ENCODE measurements at places on chromosomes 5 and 9. TPM values are rescaled to one million over a fixed set of nuclear protein-coding genes. Genes with fewer than 3 reads are reported as not detected.
A peak's percentile ranks its signal among the peaks of the same experiment; 100 is the strongest.

DNA sequence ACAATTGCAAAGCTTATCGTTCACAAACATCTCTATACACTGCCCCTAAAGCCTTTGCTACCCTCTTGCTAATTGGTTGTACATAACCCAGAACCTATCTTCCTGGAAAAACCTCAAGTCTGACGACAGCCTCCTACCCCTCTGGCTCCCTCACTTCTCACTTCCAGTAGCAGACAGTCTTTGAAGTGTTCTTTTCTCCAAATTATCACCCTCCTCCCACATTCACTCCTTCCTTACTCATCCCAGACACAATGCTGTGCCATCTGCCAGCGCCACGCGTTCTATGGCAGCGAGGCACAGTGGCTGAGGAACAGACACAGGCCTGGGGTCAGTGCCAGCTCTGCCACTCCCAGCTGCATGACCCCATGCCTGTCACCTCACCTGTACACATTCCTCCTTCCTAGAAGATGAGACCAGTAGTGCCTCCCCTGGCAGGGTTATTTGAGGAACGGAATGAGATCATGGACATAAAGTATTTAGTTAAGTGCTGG, 27.7 kb downstream of the CLTA start:
- peak; percentile 44 for DNase-seq

- DNase-seq, result no peak
Observed at GRCh38 chr9:74949859-74950855, 2.6 kb downstream of the C9orf40 start.

GRCh38 chr5:62974623-62975022, 396.0 kb downstream of the LRRC70 start:
- DNase-seq, result no peak

- no peak for DNase-seq
Observed at GRCh38 chr9:86632537-86632936, 278.3 kb upstream of the TUT7 start.

GRCh38 chr5:131147258-131147657, 17.8 kb downstream of the HINT1 start:
- DNase-seq, result no peak

DNA sequence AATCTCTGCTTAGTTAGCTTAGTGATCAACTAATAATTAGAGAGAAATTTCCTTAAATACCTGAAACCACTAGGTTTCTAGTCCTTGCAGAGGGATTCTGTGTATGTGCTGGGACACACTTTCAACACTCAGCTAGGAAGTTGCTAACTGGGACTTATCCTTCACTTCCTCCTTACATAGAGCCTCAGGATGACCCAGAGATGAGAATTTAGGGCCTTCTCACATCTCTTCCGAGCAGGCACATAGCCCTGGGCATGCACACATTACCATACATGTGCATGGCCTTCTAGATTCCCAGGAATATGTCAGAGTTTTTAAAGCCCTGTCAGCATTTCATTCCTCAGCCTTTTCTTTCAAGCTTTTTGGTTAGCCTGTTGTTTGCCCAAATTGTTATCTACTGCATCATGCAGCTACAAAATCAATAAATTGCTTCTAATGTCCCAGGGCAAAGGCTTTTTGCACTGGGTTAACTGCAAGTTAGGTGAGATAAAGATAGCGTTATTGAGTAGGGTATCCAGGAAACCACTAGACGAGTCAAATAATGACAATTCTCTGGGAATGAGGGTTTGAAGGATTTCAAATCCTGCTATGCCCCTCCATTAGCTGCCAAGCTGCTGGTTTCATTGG, 22.0 kb upstream of the CDK20 start:
- no peak for DNase-seq

DNA sequence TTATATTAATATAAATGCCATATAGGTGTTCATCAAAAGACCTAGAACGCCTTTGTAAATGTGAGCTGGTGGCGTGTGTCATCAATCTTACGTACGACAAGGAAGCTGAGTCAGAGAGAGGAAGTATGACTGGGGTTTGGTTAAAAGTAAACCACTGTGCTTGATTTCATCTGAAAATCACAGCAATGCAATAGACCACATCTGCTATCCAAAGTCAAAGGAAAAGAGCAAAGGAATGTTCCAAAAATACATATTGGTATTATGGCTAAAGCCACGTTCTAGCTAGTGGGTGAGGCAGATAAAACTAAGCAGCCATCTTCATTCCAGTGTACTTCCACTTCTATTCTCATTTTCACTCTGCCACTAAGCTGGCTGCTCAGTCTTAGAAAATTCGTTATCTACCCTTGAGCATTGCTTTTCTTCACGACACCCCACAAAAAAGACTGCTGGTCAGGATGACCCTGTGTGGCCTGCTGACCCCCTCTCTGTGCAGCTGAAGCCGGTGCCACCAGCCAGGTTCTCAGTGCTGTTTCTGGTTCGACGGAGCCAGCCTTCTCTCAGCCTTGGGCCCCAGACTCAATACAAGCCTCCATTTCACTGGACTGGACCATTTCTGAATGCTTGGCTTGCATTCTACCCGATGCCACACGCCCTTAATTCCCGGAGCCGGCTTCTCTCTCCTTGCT, 23.8 kb downstream of the SHC3 start:
- no peak for DNase-seq

- no peak for DNase-seq
Observed at GRCh38 chr9:72583370-72583769, 62.0 kb downstream of the TMC1 start.

DNA sequence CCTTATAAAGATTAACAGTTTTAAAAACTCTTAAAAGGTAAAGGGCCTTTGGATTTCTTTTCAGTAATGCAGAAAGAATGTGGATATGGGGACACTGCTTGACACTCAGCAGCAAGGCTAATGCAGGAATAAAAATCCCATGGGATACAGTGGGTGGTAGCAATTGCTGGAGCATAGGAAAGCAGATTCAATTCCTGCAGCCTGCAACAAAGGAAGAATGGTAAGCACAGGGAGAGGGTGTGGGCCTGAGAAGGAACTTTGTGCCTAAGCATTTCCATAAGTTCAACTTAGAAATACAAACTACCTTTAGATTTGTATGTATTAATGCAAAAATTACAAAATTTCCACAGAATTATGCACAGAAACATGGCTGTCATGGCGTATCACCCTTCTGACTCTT, 65.8 kb upstream of the CDK5RAP2 start:
- no peak for DNase-seq

GRCh38 chr9:75906531-75906930, 16.1 kb downstream of the PCSK5 start:
- no peak for DNase-seq

DNA sequence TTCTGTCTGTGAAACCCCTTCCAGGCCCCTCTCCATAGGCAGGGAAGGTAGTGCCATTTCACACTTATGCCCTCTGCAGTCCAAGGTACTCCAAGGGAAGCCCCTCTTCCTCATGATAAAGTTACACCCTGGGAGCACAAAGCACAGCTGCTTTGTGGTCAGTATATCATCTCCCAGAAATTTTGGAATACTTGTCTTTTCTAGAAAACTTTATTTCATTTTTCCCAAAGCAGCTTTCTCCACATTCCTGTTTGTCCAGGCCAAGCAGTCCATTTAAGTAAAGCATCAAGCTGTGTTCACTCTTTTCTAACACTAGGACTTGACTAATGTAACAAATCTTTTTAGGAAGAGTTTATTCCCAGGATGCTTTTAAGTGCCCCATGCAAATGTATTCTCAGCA, 371.8 kb upstream of the RGMB start:
- DNase-seq, result no peak

DNA sequence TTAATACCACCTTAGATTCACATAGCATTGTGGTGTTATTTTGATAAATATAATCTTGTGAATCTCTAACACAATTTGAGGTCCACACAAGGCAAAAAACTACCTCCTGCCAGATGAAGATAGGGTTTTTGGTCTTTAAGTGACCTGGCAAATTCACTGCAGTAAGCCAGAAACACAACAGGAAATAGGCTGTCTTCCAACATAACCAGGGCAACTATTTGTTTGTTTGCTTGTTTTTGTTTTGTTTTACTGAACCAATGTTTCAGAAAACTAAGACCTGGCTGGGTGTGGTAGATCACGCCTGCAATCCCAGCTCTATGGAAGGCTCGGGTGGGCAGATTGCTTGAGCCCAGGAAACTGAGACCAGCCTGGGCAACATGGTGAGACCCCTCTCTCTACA, 95.5 kb downstream of the USP20 start:
- no peak for DNase-seq

DNA sequence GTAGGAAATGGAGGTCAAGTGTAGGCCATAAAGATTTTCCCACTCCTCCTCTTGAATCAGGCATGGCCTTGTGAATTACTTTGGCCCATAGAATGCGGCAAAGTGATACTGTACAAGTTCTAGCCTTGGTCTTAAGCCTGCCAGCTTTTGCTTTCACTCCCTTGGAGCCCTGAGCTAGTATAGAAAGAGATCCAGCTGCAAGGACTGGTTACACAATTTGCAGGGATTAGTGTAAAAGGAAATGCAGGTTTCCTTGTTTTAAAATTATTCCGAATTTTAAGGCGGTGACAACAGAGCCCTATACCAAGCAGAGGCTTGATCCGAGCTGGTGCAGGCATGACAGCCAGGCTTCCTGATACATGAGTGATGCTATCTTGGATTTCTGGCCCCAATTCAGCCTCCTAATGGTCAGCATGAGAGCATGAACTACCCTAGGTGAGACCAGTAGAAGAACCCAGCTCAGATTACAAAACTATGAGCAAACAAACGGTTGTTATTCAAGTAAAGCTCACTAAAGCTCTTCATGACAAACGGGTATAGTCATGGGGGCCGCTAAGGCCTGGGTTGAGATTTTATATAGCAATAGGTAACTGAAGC, 257.9 kb downstream of the DOCK8 start:
- no peak for DNase-seq

DNA sequence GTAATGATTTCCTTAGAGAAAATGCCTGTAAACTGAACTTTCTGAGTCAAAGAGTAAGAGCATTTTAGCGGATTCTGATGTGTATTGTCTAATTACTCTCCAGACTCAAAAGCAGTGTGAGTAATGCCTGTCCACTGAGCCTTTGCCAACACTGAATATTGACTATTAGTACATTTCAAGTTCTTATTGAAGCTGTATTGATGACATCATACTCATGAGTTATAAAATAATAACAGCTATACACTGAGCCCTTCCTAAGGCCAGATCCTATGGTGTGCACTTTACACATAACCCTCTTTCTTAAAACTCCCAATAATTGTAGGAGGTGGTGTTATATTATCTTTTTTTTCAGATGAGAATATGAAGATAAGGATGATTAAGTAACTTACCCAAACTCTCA, 152.8 kb upstream of the TRPC7 start:
- DNase-seq, result no peak

DNA sequence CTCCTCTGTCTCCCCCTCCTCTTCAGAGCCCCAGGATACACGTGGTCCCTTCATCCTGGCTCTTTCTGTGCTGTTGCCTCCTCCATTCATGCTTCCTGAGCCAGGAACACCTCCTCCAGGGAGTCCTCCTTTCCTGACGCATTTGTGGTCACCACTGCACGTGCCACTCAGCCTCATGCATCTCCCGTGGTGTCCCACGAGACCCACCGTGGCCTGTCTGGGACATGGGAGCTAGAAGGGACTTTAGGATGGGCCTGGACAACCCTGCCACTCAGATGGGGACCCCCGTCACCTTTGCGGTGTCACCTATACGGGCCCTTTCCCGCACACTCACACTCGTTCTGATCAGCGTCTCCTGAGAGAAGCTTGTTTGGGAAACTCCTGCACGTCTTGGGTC, 6.7 kb downstream of the GLIPR2 start:
- no peak for DNase-seq

GRCh38 chr5:51131266-51131665, 252.0 kb upstream of the ISL1 start:
- no peak for DNase-seq

- no peak for DNase-seq
Observed at GRCh38 chr5:173689171-173689736, 72.8 kb upstream of the BOD1 start.

GRCh38 chr5:150361301-150361700, 3.8 kb downstream of the TCOF1 start:
- DNase-seq, result no peak

- no peak for DNase-seq
Observed at GRCh38 chr9:70641631-70642030, 227.2 kb upstream of the KLF9 start.

- DNase-seq, result no peak
Observed at GRCh38 chr5:67020096-67020615, 176.4 kb downstream of the CD180 start.

DNA sequence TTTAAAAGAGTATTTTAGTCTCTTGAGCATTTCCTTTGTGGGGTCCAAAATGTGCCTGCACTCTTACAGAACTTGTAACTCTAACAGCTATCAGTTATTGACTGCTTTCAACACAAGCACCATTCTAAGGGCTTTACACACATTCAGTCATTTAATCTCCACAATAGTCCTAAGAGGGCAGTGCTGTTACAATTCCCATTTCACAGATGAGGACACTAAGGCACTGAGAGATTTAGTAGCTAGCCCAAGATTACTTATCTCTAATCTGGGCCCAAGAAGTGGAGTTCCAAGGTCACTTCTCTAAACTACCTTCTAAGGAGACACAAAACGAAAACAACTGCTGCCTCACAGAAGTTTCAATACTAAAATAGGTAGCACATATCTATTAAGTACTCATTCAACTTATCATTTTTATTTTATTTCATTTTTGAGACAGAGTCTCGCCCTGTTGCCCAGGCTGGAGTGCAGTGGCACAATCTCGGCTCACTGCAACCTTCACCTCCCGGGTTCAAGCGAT, 275.2 kb downstream of the CWC27 start:
- no peak for DNase-seq

DNA sequence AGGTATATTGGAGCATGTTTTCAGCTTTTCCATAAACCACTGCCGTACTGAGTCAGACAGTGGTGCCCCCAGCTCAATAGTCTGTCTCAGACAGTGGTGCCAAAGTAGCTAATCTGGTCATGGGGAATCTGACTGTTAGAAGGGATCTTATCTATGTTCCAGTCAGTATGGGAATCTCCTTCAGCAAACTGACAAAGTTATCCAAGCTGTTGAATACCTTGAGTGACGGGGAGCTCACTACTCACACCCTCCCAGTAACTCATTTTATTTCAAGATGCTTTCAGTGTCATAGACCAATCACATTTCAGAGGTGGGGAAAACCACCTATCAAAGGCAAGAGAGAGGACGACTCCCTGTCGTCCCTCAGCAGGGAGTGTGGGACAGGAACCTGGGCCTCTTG, 18.7 kb downstream of the ANKS6 start:
- no peak for DNase-seq

GRCh38 chr9:81661339-81661738, 28.0 kb downstream of the TLE1 start:
- DNase-seq, result no peak

Gene FCN2
- total RNA-seq, result 1.8 TPM

Gene ITGA2
- total RNA-seq, result 11.8 TPM

Gene F12
- 2.9 TPM for total RNA-seq

Gene PCDHGC4
- 2.6 TPM for total RNA-seq

Gene CATSPER3
- total RNA-seq, result 0.32 TPM

Gene GABBR2
- not detected for total RNA-seq

Gene NR4A3
- total RNA-seq, result 34.1 TPM

Gene FCN1
- 0.44 TPM for total RNA-seq

Gene TLR4
- total RNA-seq, result 71.2 TPM

Gene ZFP2
- 2.1 TPM for total RNA-seq

Gene CTSV
- 2.0 TPM for total RNA-seq

Gene PCDHGA2
- 4.6 TPM for total RNA-seq

Gene NUTM2F
- not detected for total RNA-seq

Gene KIF4B
- not detected for total RNA-seq
